ENCODE measurements at places on chromosomes 6 and 20.

DNA sequence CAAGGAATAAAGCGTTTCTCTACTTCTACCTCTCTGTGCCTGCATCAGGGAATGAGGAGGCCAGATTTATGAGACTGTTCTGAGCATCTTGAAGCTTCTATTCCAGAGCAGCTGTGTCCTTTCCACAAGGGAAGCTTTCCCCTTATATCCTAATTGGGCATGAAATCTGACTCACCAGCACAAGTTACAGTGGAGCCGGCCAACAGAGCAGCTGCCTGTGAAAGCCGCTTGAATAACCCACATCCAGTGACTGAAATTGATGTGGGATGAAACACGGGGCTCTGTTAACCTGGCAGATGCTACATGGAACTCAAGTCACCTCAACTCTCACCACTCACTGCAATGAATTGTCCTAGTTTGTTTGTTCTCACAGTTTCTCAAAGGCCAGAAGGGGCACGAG is 400.3 kb downstream of the TFAP2A start:
- DNase-seq = no peak

- no peak for DNase-seq
Measured at GRCh38 chr6:33863723-33864440, 60.1 kb upstream of the MLN start.

- DNase-seq = peak; percentile 60
Measured at GRCh38 chr6:146028252-146028795, 538 bp upstream of the GRM1 start.

DNA sequence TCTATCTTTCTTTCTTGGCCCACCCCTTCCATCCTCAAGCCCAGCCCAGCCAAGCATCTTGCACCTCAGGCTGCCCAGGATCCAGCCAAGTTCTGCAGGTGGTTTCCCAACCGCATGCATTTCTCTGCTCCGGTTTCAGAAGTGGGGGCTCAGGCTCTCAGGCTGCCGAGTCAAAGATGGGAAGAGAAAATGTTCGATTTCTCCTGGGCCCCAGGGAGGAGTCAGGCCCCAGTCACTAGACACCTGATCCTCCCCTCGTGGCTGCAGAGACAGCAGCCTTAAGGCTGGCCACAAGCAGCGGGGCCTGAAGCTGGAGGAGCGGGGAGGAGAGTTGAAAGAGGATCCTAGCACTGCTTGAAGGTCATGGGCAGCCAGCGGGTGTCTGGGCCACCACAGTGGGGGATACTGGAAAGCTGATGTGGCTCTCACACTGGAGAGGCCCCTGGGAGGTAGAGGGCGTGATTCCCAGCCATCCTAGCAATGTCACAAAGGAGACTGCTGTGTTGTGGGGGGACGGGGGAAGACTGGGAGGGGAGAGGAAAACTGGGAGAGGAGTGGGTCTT is 42.2 kb upstream of the ZFAND3 start:
- DNase-seq = no peak

DNA sequence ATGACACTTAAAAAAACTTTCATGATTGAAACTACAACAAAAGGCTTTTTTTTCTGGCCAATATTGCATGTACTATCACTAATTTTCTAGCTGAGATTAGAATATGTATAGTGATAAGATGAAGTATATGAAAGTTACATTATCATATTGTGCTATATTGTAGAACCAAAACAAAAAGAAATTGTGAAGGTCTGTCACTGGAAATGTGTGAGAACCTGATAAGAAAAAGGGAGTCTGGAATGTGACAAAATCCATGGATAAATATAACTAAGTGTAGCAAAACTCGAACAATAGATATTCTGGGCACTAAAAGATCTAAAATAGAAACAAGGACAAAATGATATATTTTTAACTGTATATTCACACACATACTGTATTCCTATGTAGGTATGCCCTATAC is 36.7 kb upstream of the FAM135A start:
- DNase-seq = no peak

- DNase-seq = no peak
Measured at GRCh38 chr6:149988550-149989346, 25.0 kb downstream of the ULBP1 start.

DNA sequence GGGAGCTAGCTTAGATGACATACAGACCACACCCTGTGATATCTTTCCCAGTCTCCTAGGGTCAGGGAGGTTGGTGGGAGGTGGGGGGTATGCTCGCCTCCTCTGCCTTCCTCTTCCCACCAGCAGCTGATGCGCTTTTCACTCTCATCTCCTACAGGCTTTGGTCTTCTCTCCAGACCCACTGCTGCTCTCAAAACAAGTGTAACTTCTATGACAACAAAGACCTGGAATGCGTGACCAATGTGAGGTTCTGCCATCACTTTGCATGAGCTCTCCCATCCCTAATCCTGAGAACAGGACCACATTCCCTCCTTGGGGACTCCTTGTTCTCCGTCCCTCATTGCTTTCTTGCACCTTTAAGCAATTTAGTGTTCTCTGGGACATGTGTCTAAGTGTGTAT is 2.7 kb downstream of the CTSA start:
- no peak for DNase-seq

DNA sequence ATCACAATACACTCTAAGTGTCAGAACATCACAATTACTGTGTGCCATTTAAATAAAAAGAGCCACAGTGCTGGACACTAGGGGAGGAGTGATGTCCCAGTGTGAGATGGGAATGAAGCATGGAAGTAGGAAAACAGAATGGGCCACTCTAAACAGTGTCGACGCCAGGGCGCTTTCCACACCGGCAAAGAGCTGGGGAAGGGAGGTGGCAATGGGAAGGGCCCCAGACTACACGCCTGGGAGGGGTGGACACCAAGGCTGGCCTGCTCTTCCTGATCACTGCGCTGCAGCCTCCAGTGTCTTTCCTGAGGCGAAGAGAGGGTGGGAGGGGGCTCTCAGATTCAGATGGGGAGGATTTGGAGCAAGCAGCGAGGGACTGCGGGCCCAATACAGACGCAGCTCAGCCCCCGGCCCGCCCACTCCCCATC is 75.9 kb downstream of the ERMARD start:
- no peak for DNase-seq

GRCh38 chr6:44446626-44447300 is 59.3 kb downstream of the CDC5L start:
- DNase-seq = no peak

DNA sequence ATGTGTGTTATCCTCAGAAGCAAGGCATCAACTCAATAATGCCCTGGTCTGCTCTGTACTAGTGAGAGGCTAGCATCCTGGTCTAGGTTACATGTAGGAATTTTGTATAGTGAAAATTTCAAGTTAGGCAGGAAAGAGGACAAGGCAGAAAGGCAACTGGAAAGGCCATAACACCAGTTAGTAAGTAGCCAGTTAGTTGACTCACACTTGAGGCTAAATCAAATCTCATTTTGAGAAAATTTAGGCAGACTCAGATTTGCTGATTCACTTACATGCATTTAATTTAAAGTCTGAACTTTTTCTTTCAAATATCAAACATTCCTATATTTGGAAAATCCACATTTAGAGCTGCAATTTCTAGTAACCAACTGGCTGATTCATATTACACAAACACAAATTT is 184.5 kb upstream of the TCF21 start:
- DNase-seq = no peak

DNA sequence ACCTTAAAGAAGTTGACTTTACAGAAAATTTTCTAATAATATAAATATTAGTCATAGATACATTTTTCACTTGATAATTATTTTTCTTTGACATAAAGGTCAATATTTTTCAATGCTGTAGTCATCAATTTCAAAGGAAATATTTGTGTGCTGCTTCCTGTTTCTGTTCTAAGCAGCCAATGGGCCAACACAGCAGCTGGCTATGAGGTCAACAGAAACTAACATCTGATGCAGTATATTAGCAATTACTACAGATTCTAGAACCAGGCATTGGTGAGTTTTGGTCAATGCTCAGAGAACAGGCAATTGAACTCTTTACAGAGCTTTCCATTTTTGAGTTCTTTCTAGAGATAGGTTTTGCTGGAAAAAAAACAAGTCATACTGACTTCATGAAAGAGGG is 669.6 kb upstream of the NRSN1 start:
- DNase-seq = no peak

GRCh38 chr6:4101298-4101697 is 22.4 kb upstream of the FAM217A start:
- DNase-seq = no peak

DNA sequence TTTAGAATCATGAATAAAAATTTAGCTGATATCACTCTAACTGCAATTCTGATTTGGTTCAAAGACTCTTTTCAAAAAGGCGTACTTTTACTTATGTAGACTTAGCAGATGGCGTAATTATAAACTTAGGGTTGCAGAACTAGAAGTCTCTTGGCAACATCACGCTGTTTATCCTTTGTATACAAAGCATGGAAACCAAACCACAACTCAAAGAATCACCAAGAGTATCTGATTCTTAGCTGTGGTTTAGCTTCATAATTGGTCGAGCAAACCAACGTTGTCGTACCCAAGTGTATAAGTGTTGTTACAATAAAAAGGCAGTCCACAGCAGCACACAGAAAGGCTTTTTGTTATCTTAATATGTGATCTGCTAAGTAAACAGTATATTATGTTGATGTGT is 18.2 kb downstream of the STMND1 start:
- peak; percentile 26 for DNase-seq

DNA sequence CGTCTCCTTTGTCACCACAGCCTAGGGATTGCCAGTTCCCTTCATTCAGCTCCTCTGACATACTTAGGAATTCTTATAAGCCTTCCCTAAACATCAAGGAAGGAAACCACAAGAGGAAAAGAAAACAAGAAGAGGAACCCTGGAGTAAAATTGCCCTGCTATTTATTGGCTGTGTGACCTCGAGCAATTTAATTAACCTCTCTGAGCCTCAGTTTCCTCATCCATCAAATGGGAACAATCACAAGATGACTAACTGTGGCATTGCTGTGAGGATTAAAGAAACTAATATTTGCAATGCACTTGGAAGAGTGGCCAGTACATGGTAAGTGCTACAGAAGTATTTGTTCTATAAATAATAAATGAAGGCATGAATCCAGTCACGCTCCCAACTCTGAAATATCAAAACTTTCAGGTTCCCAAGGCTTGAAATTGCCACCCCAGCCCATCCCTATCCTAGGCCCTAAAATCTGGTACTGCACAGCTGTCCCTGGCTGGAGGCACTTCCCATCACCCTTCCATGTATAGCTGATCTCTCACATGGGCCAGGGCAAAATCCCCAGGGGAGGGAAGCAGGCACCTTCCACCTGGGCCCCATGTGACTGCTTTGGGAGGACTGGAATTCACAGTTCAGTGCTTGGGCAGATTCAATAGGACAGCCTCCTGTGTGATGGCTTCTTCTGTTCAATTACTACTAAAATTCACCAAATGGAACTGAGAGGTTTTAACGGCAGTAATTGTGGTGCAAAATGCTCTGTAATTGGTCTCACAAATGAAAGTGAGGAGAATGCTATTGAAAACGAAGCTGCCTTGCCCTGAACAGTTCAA is 78.0 kb upstream of the MAFB start:
- DNase-seq = no peak

DNA sequence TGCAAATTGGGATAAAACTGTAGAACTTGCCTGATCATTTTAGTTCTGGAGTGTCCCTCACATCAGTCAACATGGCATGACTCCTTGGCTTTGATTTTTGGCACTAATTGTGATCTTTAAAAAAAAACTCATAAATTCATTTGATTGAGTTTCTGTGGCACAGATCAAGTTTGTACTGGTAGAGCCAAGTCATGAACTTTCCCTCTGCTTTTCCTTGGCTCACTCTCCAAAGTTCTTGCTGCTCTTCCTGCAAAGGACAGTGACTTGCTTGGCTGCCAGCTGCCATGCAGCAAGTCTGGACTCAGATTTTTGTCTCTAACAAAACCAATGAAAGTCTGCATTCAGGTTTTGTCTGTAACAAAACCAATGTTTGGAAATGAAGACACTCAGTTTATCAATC is 115.5 kb downstream of the RFX6 start:
- DNase-seq = no peak

DNA sequence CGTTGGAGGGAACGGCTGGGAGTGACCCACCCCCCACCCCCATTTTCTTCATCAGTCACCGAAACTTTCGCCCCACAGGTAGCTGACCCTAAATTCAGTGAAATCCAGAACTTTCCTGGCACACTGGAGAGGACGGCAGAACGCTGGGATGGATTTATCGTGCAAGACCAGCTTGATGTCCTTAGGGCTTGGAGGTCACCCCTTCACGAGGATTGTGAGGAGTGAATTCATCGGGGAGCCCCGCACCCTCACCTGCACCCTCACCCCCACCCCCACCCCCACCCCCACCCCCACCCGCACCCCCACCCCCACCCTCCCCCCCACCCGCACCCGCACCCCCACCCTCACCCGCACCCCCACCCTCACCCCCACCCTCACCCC is 13.3 kb upstream of the TCFL5 start:
- no peak for DNase-seq

GRCh38 chr6:157706883-157707282 is 116.2 kb upstream of the SNX9 start:
- DNase-seq = no peak

DNA sequence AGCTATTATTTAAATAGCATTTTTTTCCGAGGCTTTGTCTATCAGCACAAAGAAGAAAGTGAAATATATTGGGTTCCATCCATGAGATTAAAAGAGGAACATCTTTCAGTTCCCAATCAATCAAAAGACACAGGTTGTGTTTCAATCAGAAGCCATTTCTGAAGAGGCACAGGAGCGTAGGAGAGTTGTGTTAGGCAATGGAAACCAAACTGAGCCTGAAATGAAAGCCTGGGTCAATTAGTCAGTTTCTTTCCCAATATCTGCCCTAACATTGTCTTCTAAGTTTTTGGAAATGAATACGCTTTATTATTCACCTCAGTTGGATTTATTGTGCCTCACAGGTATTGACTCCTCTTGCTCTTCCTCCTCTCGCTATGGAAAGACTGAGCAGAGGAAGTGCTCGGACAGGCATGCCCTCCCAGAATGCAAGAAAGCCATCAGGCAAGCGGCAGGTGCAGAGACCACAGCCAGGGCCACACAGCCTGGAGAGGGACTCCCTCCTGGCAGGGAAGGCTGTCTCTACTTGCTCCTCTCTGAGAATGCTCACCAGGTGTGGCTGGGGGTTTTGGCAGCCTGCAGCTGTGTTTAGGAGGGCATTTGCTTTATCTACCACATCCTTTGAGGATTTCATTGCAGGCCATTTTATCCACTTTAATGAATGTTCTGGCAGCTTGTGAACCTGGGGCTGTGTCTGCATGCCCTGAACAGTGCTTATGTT is 100.8 kb upstream of the NEDD9 start:
- DNase-seq = no peak

GRCh38 chr6:113221850-113222249 is 635.3 kb upstream of the MARCKS start:
- no peak for DNase-seq

GRCh38 chr20:33092361-33092760 is 12.9 kb downstream of the BPIFB4 start:
- DNase-seq = no peak

GRCh38 chr6:84467296-84467695 is 239.9 kb upstream of the CEP162 start:
- no peak for DNase-seq
